Choroid plexus epithelial cell (primary cell): ENCODE measurements at places on chromosomes 2 and 18.

- no peak for DNase-seq
These were observed 531.2 kb upstream of the VRK2 start for GRCh38 chr2:57515366-57515765.

DNA sequence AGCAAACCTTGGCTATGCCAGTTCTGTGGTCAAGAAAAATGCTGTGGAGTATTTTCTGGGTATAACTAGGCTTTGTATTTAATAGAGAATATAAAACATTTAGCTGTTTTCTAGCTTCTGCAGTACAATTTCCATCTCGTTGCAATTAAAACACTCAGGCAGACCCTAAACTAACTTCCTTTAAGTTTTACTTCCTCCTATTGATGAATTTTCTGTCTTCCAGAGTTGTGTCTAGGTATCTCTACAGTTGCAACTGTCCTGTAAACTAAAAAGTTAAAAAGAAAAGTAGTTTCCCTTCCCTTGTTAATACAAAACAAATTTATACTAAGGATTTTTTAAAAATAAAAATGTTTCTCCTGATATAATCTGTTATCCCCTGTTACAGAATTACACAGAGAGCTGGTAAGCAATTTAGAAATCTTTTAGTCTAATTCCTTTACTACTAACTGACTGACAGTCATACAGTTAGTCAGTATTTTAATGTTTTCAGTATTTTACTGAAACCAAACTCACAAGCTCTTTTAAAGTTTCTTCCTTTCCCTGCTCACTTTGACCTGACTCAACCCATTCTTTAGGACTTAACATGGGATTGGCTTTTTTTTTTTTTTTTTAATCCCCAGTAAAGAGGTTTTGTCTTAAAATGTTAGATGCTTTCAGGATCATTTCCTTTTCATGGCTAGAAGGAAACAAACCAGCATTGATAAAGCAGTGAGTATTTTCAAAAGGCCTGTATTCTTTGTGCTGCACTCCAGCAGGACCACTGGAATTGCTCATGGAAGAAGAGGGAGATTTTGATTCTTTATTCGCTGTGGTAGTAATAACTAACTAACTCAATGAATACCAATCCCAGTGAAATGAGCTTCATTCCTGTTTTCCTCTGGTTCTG, 22.9 kb downstream of the ITGAV start:
- no peak for DNase-seq

DNA sequence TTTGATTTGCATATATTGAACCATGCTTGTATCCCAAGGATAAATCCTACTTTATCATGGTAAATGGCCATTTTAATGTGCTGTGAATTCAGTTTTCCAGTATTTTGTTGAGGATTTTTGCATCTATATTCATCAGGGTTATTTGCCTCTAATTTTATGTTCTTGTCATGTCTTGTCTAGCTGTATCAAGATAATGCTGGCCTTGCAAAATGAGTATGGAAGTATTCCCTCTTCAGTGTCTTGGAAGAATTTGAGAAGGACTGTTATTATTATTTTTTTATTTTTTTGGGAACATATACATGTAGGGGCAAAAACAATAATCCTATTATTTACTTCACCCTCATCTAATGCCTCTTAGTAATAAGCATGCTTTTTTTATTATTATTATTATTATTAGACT, 398.0 kb upstream of the KCNH7 start:
- no peak for DNase-seq

DNA sequence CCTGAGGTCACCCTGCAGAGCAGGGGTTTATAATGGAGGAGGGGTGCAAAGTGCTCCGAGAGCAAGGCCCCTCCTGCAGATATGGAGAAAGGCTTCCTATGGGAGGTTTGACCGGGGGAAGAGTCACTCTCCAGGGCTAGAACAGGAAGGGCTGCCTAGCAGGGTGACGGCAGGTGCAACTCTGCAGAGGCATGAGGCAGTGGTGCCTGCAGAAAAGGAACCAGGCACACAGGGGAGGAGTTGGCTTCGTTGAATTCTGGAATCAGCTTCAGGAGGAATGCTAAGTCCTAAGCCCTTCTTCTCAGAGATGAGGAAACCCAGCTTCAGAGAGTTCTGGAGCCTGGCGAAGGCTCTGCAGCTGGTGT, 17.5 kb upstream of the HPCAL1 start:
- peak; percentile 12 for DNase-seq

DNA sequence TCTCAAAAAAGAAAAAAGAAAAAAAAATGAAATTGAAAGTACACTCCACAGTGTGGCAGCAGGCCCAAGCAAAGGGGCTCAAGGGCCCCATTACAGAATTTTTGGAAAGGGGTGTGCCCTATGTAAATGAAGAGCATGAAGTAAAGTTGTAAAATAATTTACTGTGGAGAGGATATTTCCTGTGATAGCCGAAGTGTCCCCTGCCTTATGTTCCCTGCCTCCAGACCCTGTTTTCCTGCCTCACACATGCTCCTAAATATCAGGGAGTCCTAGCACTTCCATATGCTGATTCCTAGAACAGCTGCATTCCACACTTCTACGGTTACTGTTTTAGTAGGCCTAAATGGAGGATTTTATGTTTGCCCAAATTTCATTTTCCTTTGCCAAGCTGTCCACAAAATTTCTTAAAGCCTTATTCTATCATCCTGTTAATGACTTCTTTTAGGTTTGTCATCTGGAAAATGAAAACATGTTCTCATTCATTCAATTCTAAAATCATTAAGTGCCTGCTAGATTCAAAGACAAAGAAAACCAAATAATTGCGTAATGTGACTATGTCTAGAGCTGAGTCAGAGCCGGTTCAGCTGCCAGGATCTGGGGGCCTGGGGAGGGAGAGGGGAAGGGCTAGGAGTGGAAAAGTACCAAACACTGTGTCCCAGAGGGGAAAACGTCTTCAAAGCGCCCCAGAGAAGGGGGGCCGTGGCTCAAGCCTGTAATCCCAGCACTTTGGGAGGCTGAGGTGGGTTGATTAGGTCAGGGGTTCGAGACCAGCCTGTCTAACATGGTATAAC, 25.9 kb upstream of the IMPA2 start:
- DNase-seq, result peak; percentile 93

DNA sequence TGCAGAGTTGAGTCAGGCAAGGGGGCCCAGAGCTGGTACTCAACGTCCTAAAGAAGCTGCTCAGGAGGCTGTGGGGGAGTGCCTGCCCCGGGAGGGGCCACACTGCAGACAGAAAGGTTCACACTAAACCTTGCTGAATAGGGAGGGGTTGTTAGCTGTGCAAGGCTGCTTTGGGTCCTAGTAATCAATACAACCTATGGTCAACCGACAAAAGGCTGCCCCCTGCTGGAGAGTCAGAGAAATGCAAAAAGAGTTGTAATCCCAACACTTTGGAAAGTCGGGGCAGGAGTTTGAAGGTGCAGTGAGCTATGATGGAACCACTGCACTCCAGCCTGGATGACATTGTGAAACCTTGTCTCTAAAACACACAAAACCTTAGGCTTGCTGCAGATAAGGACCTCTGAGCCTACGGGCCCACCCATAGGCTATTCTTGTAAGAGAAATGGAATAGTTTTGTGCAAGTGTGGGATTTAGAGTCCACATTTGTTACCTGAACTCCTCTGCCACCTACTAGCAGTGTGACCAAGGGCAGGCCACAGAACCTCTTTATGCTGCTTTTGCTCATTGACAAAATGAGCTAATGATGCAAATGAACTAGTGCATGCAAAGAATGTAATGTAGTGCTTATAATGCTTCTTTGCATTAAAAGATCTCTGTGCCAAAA, 81.5 kb downstream of the PRPF40A start:
- peak; percentile 66 for DNase-seq

DNA sequence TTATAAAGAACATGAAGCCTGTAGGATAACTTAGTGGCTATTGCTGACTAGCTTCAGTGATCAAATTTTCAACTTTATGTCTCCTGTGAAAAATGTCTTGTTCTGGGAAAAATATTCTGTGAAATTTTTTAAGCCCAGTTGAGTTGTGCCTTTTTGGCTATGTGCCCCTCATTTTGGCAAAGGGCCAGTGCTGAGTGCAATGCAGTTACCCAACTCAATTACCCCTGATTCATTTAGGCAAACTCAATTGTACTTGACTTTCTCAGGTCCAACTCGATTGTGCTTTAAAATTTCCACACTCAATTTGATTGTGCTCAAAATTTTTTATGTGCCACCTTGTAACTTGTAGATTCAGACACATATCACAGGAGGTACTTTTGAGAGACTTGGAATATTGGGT, 548.8 kb upstream of the NRP2 start:
- DNase-seq, result peak; percentile 16

- DNase-seq, result no peak
These were observed 45.6 kb downstream of the PAIP2B start for GRCh38 chr2:71181316-71181715.

- DNase-seq, result peak; percentile 24
These were observed 64.0 kb downstream of the NXPH2 start for GRCh38 chr2:138716183-138716582.

- no peak for DNase-seq
These were observed 172.7 kb downstream of the BCL2 start for GRCh38 chr18:63146828-63147409.

DNA sequence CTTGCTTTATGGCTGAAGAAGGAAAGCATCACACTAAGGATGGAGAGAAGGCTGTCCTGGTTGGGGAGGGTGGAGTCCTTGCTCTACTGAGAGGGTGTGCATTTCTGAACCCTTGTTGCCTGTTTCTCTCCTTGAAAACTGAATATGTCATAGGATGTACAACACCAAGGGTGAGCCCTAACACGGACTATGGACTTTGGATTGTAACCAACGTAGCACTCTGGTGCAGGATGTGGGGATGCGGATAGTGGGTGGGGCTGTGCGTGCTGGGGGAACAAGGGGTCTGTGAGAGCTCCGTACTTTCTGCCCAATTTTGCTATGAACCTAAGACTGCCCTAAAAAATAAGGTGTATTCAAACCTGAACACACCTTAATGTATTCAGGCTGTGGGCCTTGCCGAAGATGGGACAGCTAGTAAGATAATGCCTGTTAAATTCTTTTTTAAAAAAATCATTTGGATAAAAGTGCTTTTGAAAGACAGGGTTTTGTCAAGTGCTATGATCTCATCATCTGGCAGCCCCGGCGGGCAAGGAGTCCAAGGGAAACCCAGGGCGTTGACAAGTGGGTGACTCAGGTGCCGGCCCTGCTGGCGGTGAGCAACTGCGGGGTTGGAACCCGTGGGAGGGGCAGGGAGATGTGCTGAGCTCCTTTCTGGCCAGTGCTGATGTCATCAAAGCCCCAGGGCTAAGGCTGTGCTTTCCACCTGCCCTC, 54.0 kb downstream of the GATA6 start:
- peak; percentile 82 for DNase-seq

DNA sequence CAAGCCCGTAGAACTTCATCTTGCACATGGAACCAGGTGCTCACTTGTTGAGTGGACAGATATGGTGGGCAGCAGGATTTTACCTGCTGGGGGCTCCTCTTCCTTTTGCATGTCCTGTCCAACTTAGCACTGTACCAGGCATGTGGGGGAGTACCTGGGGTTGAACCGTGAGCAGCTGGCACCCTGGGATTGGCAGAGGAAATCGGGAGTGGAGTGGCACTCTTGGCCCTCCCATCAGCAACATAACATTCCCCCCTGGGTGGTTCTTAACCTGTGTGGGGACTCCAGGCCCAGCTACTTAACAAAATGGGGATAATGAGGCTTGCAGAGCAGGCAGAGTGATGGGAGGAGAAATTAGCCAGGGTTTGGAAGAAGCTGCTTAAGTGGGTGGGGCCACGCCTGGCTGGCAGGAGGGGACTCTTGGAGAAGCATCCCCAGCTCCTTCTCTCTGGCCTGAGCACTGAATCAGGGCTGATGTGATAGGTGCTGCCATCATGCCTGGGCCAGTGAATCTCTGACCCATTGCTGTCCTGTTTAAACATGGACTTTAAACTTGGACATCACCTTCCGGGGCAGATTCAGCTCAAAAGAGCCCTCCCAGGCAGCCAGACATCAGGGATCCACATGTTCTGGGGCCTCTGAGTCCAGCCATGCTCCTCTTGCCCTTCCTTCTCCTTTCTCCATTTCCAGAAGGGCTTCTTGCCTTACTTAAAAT, 15.5 kb downstream of the FOSL2 start:
- no peak for DNase-seq

GRCh38 chr2:53622141-53622540, 145.5 kb upstream of the CHAC2 start:
- DNase-seq, result no peak

GRCh38 chr2:106032676-106033075, 161.4 kb downstream of the UXS1 start:
- no peak for DNase-seq

DNA sequence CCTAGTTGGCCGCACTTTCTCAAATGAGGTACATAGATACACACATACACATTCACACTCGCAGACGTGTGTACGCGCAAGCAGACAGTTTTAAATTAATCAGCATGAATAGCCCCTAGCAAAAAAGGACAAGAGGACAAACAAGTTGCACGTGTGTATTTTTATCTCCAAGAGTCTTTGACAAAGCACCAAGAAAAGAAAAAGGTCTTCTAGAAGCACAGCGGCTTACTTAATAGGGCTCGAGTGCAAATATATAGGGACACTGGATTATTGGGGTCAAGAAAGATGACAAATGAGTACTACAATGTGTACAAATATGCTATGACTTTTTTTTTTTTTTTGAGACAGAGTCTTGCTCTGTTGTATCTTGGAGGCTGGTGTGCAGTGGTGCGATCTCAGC, 1.7 kb upstream of the BCL2 start:
- no peak for DNase-seq

DNA sequence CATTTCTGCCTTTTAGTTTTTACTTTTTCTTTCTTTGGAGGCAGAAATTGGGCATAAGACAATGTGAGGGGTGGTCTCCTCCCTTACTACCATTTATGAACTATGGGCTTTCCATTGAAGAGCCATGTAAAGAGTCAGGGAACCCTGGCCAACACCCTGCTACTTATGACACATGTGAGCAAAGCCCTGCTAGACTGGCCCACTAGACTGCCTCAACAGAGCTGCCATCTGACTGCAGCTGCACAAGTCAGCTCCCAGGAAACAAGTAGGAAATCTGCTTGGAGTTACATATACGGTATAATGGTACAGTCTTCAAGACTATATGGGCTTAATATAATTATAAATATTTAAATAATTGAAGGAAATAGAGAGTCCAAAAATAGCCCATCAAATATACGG, 816.8 kb downstream of the TRIB2 start:
- no peak for DNase-seq

DNA sequence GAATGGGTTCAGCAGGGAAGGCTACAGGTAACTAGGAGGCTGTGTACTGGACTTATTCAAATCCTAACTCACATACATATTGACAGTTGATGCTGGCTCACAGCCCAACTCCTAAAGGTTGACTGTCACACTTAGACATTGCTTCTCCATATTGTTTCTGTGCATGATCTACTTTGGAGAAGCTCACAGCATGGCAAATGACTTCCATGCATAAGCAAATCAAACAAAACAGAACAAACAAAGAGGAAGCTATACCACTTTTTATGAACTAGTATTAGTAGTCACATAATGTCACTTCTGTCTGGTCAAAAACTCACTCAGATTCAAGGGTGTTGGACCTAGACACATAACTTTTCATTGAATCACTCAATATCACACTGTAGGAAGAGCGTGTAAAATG, 43.8 kb upstream of the CDH19 start:
- no peak for DNase-seq

GRCh38 chr18:63224630-63225029, 94.9 kb downstream of the BCL2 start:
- DNase-seq, result no peak
